ENCODE measurements at places on chromosomes 1 and 21. TPM values are rescaled to one million over a fixed set of nuclear protein-coding genes. Genes with fewer than 3 reads are reported as not detected.
A peak's percentile ranks its signal among the peaks of the same experiment; 100 is the strongest.

AK2 gene
- 106 TPM for total RNA-seq

GRCh38 chr1:239931341-239931740 lies 160.3 kb upstream of the FMN2 start:
- no peak for DNase-seq

GRCh38 chr21:26080211-26080610 lies 90.4 kb downstream of the APP start:
- no peak for DNase-seq

GRCh38 chr1:145959957-145960467 lies 2.2 kb upstream of the LIX1L start:
- DNase-seq, result no peak

GRCh38 chr1:236492378-236492777 lies 31.4 kb upstream of the LGALS8 start:
- DNase-seq, result no peak

MPZ gene
- not detected for total RNA-seq

- DNase-seq, result no peak
Observed at GRCh38 chr1:116708255-116708900, 40.8 kb upstream of the IGSF3 start.

GRCh38 chr1:70033936-70034335 lies 171.4 kb downstream of the LRRC40 start:
- DNase-seq, result no peak

GRCh38 chr1:20200966-20201365 lies 14.6 kb upstream of the PLA2G2C start:
- no peak for DNase-seq

- DNase-seq, result no peak
Observed at GRCh38 chr1:232705815-232706575, 76.1 kb upstream of the SIPA1L2 start.

- no peak for DNase-seq
Observed at GRCh38 chr1:61109910-61110309, 27.5 kb downstream of the NFIA start.

DNA sequence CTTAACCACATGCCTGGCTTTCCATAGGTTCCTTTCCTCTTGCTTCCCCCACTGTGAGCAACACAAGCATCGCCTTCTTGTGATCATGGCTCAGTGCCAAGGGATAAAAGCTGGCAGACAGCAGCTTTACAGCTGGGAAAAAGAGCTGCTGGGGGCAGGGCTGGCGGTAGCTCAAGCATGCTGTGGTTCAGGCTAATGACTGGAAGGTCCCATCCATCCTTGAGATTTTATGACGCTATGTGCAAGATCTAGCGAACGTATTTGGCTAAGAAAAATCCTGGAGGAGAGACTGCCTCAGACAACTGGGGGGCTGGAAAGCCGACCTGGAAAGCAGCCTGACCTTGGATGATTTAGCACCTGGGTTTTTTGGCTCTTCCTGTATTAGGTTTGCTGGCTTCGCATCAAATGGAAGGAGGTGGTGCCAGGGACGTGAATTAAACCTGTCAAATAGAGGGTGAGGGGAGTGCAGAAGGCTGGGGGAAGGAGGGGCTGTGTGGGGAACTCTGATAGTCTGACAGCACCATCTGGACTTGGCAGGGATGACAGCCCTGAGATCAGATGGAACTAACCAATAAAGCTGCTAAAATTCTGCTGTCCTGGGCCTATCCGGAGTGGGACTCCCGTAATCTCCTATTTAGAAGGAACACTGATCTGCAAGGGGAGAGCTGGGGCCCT lies 34.8 kb downstream of the ZMYND12 start:
- DNase-seq, result peak; percentile 94

LRRC71 gene
- total RNA-seq, result not detected

DNA sequence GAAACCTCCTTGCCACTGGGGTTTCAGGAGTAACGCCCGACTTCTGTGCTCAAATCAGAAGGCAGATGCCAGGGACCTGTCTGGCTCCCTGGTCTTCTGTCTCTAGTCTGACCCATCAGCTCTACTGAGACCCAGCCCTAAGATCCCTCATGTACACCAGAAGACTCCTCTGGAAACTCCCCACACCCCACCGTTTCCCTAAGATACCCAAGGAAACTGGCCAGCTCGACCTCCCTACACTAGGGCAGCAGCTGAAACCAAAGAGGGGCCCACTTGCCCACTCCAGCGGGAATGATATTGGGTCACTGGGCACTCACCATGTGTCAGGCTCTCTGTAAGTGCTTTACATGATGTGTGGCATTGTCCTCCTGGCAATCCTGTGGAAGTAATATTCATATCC lies 469 bp upstream of the S100A16 start:
- DNase-seq, result no peak
